Activated CD4-positive, alpha-beta memory T cell treated with anti-CD3 and anti-CD28 coated beads, Interleukin-2, amount 10 ng/mL, durations not matched to agents 7 days and 5 days (primary cell): ENCODE measurements at places on chromosomes 4 and X.

DNA sequence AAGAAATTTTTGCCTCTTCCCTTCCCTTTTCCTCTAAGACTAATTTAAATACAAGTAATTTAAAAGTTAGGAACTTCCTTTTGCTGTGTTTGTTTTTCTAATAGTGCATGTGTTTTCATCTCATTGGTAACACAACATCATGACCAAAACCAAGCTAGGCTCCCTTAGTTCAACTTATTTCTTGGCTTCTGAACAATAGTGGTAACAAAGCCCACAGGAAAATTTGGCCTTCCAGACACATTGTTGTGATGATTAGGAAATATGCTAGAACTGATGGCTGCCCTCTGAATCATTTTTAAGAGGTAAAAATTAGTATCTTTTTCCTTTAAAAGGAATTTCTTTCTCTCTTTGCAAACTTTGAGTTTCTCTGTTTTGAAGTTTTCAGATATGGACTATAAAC, 25.5 kb upstream of the TEC start:
- DNase-seq, result no peak

- no peak for DNase-seq
Measured at GRCh38 chr4:90840828-90841227, 713.6 kb downstream of the CCSER1 start.

DNA sequence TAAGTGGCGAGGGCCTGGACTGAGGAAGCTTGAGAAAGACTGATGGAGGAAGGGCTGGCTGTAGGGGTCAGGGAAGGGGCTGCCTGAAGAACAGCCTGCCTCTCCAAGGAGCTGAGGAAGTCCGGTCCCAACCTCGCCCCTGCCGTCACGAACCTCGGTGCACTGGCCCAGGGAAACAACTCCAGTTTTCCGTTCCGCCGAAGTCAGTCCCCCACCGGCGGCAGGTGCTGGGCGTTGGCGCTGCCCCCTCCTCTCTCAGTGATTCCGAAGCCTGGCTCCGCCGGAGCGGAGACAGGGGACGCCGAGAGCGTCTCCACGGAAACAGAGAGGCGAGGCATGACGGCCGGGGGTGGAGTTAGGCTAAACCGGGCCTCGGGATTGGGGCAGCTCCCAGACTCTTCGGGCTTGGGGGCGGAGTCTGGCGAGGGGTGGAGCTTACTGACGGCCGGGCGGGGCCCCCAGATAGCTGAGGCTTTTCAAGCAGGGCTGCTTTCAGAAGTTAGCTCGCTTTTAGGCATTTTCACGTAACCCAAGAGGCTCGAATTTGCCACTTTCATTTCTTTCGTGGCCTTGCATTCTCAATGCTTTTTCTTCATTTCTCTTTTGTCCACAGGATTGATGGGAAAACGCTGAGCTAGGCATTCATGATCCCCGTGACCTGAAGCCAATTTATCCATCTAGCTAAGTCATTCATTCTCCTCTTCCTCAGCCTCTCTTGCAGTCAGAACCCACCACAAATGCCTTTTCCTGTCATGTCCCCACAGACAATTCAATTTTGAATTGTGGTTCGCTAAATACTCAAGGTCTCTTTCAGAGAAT, at the start of gene TTC29:
Gene TTC29, minus strand, starts transcription at position 309 of the 819 bp plus-strand sequence. CDS start 5,969 bp downstream, outside the sequence.
- DNase-seq, result peak; percentile 86

GRCh38 chr4:1096841-1097240, 16.5 kb downstream of the RNF212 start:
- DNase-seq, result no peak

- DNase-seq, result no peak
Measured at GRCh38 chrX:49860867-49861535, 18.3 kb upstream of the USP27X start.

DNA sequence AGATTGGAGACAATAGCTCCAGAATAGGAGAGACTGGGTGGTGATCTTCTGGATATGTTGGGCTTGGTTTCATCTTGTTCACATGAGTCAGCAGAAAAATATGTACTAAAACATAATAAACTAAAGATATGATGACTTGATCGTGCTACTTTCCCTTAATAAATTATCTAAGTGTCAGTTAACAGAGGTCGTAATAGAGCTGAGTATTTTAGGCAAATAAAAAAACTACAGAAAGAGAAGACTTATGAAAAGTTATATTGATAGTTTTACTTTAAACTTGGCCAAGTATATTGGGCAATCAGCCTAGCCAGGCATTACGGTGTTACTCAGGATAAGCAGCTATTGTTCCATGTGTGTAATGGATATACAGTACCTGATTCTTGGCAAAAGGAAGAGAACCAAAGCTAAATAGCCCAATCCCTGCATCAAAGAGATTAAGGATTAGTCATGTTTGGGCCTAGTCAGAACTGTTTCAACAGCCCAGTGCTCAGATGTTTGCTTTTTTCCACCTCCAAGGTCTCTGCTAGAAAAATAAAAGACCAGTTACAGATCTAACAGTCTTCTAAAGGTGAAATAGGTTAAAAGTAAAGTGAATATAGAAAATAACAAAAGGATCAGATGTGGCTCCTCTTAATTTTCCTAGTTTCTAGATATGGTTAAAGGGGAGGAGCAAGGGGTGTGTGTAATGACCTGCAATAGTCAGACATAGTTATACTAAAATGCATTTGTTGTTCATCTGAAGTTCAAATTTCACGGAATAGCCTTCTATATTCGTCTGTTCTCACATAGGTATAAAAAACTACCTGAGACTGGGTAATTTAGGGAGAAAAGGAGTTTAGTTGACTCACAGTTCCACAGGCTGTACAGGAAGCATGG, 262.6 kb downstream of the ADGRL3 start:
- no peak for DNase-seq

DNA sequence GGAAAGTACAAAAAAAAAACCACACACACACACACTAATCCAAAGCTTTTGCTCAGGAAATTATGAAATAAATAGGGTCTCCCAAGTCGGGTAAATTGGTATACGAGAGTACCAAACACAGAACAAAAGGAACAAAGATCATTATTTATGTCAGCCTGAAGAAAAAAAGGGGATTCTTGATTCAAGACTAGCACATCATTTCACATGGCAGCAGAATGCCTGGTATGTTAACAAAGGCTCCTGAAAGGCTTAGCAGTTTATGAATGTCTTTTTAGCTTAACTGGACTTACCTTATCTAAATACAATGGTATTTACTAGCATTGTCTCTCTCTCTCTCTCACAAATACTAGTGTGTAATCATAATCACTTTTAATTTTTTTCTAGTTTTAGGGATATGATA, 11.3 kb downstream of the RAP2C start:
- DNase-seq, result no peak

DNA sequence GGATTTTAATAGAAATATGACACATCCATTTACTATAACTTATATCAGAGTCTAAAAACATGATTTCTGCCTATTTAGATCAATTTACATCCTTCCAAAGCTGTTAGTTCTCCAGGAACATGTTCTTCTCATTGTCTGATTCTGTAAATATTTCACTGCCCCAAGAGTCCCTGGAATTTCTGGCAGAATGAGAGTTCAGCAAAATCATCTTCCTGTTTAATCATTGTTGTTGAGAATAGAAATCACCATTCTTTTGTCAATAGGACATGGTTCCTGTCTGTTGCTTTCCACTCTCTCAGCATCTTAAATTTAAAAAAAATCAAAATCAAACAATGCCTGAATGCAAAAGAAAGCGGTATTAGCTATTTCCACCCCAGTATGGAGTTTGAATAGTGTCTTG, 172.8 kb upstream of the FRMPD4 start:
- DNase-seq, result no peak

GRCh38 chrX:153864101-153864500, 21.9 kb downstream of the L1CAM start:
- DNase-seq, result no peak

- no peak for DNase-seq
Measured at GRCh38 chr4:101114936-101115372, 232.4 kb downstream of the PPP3CA start.

GRCh38 chr4:38367642-38368174, 296.3 kb upstream of the KLF3 start:
- DNase-seq, result no peak

DNA sequence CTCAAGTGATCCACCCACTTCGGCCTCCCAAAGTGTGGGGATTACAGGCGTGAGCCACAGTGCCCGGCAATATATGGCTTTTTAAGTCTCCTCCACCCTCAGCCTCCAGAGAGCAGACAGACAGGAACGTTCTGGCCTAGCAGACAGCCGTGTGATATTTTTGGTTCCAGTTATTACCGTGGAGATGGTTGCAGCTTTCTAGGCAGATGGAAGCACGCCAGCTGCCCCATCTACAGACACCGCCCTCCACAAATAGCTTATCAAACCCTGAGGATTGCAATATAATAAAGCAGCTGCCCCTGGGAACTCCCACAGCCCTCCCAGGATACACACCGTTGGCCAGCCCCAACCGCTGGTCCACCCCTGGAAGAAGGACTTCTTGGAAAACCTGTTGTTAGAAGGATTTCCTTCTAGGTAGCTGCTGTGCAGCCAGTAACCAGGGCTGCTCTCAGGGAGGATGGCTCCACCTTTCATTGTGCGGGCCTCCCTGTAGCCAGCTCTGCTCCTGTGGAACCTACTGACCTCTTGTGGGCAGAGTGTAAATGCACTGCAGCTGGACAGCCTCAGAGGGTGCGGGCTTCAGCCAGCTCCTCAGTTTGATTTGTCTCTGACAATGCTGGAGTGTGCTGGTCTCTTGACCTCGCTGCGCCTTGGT, 44.0 kb downstream of the SLC25A5 start:
- peak; percentile 19 for DNase-seq

GRCh38 chr4:42646999-42647541, 9.8 kb downstream of the ATP8A1 start:
- no peak for DNase-seq

DNA sequence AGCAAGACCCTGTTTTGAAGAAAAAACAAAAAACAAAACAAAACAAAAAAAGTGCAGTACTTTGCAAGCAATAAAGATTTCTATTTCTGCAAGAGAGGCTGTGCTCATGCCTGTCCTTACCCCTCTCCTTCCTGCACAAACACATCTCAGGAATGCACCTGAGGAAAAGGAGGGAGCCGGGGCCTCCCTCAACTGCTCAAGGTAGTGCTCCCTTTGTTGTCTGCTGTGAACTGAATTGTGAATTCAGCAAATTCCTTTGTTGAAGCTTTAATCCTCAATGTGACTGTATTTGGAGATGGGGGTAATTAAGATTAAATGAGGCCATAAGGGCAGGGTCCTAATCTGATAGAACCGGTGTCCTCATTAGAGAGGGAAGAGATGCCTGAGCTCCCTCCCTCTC, 13.9 kb downstream of the FTSJ1 start:
- no peak for DNase-seq

DNA sequence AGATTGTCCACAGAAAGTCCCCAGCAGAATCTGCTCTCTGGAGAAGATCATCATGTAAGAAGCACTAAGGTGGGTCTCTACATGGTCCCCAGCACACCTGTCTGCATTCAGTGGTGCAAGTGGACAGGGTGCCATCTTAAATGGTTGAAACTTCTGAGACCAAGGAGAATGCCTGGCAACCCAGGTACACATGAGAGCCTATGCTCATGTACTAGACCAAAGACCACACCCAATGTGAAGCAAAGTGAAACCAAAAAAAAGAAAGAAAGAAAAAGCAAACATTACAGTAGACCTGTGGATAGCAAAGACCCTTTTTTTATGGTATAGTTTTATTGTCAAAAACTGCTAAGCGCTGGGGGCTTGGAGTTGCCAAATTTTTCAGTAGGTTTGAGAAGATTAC, 15.0 kb downstream of the CD40LG start:
- no peak for DNase-seq

GRCh38 chrX:65528293-65528692, 6.3 kb downstream of the LAS1L start:
- DNase-seq, result no peak

DNA sequence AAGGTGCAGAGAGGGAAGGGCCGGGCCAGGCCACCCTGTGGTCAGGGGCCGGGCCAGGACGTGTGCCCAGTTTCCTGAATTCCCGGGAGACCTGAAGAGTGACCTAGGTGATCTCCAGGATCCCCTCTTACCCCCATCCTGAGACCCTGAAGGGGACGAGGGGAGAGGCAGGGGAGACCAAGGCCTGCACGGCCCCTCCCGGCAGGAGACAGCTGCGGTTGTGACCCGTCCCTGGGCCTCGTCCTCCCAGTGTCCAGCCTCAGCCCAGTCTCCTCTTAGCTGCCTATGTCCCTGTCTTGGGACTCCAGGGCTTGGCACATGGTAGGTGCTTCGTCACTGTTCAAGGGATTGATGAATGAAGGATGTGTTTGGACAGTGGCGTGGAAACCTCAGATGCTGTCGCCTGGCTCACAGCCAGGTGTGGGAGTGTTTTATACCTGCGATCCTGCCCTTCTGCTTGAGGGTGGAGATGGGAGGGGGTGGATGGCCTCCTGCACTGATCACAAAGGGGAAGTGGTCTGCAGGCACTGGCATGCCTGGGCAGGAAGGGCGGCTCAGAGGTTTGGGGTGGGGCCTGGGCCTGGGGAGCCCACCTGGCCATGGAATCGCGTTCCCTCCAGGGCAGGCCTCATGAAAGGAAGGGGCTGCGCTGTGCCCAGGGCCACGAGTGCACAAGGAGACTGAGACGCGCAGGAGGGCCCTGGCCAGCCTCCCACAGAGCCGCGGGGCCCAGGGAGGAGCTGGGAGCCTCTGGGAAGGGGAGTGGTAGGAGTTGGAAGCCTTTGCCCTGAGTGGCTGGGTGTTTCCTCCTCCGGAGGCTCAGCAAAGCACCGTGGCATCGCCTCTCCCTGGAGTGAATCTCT, 6.9 kb downstream of the SH3TC1 start:
- DNase-seq, result no peak

- no peak for DNase-seq
Measured at GRCh38 chr4:153495480-153496193, 29.5 kb downstream of the TMEM131L start.

GRCh38 chr4:177080388-177080787, 229.3 kb upstream of the NEIL3 start:
- no peak for DNase-seq

GRCh38 chrX:10755439-10756334, 135.3 kb upstream of the MID1 start:
- DNase-seq, result no peak

- DNase-seq, result no peak
Measured at GRCh38 chr4:3021627-3022026, 52.7 kb downstream of the HTT-AS start.

- no peak for DNase-seq
Measured at GRCh38 chr4:174707051-174707676, 121.9 kb downstream of the GLRA3 start.

DNA sequence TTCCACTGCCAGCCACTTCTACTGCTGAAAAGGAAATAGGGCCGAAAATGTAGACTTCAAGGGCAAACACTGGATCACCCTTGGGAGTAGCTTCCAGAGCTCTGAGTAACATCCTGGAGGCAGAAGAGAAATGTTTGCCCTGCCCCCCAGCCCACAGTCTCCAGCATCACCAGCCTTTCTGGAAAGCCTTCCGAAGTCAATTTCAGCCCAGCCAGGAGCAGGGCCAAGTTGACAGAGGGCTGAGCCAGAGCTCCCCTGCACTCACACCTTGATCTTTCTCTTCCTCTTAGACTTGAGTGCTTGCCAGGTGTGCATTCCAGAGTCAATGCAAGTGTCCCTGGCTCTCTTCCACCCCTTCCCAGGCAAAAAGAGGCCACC, 35.2 kb downstream of the SLC25A5 start:
- DNase-seq, result no peak
